ENCODE measurements at places on chromosomes 4 and X.

DNA sequence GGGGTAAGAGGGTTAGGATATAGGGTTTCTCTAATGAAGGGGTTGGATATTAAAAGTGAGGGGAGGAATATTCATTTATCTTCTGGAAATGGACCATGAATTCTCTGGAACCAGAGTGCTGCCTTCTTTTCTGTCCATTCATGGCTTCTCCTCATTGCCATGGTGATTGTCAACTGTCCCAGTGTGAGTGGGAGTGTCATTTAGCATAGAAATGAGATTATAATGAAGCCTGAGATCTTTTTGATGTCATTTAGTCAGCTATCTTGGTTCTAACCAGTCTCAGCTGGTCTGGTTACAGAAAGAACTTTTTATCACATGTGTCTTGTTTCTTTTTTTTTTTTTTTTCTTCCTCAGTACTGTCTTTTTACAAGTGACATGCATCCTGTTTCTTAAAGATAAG is 497.3 kb upstream of the PITX2 start:
- no peak for DNase-seq

GRCh38 chrX:14832586-14832985 is 40.3 kb downstream of the FANCB start:
- no peak for DNase-seq

DNA sequence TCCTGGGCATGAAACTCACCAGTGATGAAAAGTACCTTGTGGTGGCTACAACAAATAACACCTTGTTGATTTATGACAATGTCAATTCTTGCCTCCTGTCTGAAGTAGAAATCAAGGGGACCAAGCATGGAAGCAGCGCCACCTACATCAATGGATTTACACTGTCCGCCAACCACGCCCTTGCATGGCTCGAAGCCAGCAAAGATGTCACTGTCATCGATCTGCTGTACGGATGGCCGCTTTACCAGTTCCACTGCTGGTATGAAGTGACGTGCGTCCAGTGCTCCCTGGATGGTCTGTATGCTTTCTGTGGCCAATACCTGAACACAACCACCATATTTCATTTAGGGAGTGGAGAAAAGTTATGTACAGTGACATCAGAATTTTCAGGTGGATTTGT is 200.5 kb downstream of the NWD2 start:
- no peak for DNase-seq

GRCh38 chr4:5237086-5237660 is 185.9 kb downstream of the STK32B start:
- no peak for DNase-seq

DNA sequence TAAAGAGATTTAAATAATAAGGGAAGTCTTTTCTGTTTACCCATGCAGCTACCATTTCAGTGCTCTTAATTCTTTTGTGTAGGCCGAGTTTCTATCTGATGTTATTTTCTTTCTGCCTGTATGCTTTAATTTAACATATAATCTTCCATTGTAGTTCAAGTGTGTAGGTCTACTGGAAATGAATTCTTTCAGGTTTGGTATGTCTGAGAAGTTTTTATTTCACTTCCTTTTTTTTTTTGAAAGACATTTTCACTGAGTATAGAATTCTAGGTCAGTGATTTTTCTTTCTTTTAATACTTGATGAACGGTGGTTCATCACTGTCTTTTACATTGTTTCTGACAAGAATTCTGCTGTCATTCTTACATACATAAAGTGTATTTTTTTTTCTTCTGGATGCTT is 42.1 kb downstream of the VAMP7 start:
- no peak for DNase-seq

DNA sequence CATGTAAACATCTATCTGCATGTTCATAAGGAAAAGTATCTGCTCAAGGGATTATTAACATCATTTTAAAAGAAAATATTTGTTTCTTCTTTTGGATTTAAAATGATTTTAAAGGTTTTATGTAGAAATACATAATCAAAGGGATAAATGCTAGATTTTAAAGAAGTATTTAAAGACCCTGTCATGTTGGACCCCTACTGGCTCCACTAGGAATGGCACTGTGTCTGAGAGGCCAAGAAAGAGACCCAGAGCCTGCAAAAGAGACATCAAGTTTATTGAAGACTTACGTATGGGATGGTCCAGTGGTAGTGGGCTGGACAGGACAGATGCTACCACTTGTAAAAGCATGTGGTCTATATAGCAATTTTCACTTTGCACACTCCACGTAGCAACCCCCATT is 78.7 kb upstream of the PCDH18 start:
- DNase-seq = no peak

GRCh38 chr4:172845281-172845680 is 323.3 kb upstream of the GALNT7 start:
- DNase-seq = no peak

DNA sequence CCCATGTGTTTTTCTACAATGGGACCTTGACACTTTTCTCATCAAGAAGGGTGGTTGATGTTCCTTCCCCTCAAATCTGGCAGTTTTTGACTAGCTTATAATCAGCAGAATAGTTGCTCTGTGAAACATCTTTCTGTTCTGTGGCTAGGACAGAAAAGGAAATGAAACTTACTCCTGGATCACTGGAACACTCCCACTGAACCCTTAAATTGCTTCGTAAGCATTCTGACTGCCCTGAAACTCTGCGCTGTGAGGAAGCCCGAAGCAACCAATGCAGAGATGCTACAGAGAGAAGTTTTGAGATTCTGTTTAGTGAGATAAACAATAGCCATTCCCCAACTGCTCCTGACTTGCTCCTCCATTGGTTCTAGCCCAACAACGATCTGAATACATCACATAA is 602.2 kb downstream of the CENPC start:
- no peak for DNase-seq

- no peak for DNase-seq
Measured at GRCh38 chrX:140090800-140091124, 125.4 kb upstream of the CXorf66 start.

- DNase-seq = no peak
Measured at GRCh38 chrX:2610246-2611170, 80.6 kb upstream of the CD99 start.

- no peak for DNase-seq
Measured at GRCh38 chr4:18250564-18250963, 229.0 kb upstream of the LCORL start.

GRCh38 chrX:107729558-107730297 is 45.9 kb downstream of the TSC22D3 start:
- DNase-seq = peak; percentile 4

- DNase-seq = no peak
Measured at GRCh38 chrX:39504850-39505259, 592.9 kb downstream of the BCOR start.

- no peak for DNase-seq
Measured at GRCh38 chr4:156330436-156331031, 376.9 kb upstream of the CTSO start.

GRCh38 chr4:5969777-5970176 is 48.5 kb downstream of the C4orf50 start:
- no peak for DNase-seq

- DNase-seq = no peak
Measured at GRCh38 chrX:11437642-11438379, 144.6 kb downstream of the AMELX start.

Data from kidney glomerular epithelial cell (primary cell).